Right hindlimb (tissue), 1 donor: ENCODE measurements at places on chromosomes 1 and 21.
A peak's percentile ranks its signal among the peaks of the same experiment; 100 is the strongest.

DNA sequence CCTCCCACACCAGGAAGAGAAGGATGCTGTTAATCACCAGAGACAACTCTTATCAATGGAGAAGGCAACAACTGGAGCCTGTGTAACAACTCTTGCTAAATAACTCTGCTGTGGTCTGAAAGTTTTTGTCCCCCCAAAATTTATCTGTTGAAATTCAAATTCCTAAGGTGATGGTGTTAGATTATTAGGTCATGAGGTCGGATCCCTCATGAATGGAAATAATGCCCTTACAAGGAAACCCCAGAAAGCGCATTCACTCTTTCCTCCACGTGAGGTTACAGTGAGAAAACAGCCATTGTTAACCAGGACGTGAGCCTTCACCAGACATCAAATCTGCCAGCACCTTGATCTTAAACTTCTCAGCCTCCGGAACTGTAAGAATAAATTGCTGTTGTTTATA, 141.9 kb upstream of the CXADR start:
- no peak for DNase-seq

DNA sequence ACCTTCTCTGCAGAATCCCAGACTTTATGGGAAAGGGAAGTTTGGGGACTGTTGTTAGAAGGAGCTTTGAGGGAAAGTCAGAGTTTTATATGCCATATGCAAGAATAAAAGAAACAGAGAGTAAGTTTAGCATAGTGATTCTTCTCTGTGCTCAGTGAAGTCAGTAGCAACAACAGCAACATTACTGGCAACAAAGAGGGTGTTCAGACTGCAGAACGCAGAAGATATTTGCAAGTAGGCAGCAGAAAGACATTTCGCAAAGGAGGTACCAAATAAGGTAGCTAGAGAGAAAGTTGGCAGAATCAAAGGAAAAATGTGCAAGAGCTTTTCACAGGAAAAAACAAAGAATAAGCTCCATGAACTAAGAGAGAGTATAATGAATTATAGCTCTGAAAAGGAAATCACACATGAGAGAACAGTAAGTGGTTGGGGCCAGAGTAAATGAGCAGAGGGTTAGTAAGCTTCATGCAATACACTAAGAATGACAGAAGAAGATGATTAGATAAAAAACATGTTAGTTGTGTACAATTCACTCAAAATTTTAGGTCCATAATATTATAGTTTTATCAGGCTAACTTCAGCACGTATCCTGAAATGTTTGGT, 98.1 kb downstream of the NEGR1 start:
- no peak for DNase-seq

DNA sequence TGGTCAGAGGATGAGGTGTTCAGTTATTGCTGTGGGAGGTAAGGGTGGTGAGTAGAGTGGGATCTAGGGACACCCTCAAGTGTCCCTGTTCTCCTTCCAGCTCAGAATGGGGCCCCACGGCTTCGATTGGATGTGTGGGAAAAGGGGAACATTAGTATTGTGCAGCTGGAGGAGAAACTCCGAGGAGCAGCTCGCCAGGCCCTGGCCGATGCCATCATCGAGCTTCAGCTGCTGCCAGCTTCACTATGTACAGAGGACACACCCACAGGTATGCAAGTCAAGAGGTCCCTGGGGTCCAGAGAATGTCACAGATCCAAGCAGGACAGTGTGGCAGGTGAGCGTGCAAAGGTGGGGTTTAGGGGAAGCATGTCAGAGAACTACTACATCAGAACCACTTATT, 13.9 kb downstream of the HYI start:
- DNase-seq, result peak; percentile 6

DNA sequence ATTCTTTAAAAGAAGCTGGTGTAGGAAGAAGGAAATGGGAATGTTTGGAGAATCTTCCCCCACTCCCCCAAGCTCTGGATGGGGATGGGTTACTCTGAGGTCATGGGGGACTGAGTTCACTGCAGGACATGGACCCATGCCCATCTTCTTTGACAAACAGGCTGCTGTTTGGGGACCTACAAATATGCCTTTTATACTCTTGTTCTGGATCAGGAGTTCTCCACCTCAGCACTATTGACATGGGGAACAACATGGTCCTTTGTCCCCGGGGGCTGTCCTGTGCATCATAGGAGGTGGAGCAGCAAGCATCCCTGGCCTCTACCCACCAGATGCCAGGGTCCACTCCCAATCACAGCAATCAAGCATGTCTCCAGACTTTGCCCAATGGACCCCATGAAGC, 365.8 kb upstream of the C1orf174 start:
- no peak for DNase-seq

GRCh38 chr1:182861994-182862393, 22.8 kb downstream of the DHX9 start:
- no peak for DNase-seq
